ENCODE measurements at places on chromosomes 4 and X.

- no peak for DNase-seq
These were observed 14.8 kb upstream of the FAM47A start for GRCh38 chrX:34146906-34147305.

- no peak for DNase-seq
These were observed 50.4 kb downstream of the MCUB start for GRCh38 chr4:109610489-109610888.

DNA sequence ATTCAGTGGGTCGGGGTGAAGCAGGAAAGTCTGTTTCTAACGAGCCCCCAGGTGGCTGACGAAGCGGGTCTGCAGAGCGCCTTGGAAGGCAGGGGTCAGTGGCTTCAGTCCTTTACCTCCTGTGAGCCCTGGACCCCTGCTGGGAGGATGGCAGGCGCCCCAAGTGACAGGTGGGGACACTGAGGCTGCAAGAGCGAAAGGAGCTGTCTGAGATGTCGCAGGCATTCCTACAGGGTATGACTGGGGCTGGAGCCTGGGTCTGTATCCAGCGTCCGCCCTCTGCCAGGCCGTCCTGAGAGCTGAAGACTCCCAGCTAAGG is 103.1 kb downstream of the PSAPL1 start:
- no peak for DNase-seq

GRCh38 chr4:107930821-107931774 is at the start of gene CYP2U1:
Gene CYP2U1, plus strand, starts transcription at chr4:107931549. Its CDS starts 95 bp downstream, at chr4:107931644.
- DNase-seq = peak; percentile 87

DNA sequence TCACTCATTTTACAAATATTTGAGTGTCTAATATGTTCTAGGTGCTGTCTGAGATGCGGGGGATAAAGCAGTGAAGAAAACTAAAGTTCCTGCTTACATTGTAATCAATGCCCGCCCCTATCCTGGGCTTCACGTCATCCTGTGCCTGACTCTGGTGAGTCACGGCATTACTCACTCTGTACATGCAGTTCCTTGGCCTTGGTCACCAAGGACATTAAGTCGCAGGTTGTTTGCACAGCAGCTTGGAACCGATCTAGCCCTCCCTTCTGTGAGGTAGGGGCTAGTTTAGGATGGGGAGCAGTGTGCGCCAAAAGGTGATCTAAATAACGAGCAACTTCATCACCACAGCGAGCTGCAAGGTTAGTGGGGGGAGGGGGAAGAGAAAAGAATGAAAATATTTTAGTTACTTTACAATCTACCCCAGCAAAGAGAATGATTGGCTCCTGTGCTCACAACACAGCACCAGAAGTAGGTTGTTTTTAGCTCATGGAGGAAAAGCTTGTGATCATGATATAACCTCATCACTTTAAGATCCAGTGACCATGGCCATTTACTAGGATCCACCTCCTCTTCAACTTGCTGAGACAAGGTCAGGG is 48.0 kb upstream of the HDAC8 start:
- peak; percentile 72 for DNase-seq

Data from uterus (tissue), 4 donors.